Anterior cingulate cortex (tissue), 58 donors: ENCODE measurements at places on chromosomes 3 and 15.

DNA sequence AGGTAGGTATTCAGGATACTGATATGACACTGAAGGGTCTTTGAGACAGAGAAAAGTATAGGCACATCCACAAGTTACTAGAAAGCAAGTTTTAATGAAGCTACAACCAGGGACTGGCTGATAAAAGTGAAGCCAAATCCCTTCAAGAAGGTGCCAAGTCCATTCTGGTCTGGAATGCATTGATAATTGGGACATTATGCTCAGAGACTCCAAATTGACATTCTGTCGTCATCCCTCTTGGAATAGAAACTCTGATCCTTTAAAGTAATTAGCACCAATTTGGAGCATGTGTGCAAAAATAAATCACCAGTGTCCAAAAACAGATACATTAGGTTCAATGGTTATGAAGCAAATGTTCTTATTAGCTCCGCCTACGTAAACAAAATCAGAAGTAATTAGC is 47.3 kb upstream of the BCL6 start:
- DNase-seq = no peak

- DNase-seq = no peak
These were observed 14.9 kb downstream of the PRKCD start for GRCh38 chr3:53175613-53176540.

GRCh38 chr15:95647531-95648277 is 682.8 kb upstream of the NR2F2 start:
- no peak for DNase-seq

GRCh38 chr15:85013785-85014184 is 32.1 kb downstream of the PDE8A start:
- DNase-seq = no peak

GRCh38 chr15:61318301-61318700 is 89.2 kb upstream of the RORA start:
- DNase-seq = no peak

DNA sequence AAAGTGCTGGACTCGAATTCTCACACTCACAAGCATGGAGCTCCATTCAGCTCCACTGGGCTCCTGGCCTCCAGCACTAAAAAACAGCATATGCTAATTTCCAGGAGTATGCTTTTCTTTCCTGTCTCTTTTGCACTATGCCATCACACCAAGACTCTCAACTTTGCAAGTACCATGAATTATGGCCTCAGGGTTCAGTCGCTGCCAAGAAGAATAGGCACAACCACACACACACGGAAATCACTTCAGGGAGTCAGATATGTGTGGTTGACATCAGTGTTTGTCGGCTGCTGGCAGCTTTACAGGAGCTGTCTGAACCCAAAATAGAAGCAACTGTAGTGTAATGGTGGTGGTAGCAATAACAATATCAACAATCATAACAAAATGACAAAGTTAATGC is 305.0 kb upstream of the SLCO3A1 start:
- DNase-seq = no peak

DNA sequence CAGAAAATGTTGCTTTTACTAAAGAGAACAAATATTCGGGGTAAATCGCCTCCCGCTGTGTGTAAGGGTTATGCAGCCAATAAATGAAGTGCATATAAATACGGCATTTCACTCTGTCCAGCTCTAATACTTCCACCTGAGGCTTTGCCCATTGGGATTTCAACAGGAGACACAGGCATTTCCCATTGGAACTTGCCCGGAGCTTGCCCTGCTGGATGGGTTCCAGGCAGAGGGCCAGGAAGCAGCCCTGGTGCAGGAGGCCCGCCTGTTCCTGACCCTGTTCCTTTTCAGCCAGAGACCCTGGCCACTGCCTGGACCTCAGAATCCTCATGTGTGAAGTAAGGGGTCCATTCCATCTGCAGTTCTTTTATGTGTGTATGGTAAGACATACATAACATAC is 17.4 kb upstream of the CEMIP start:
- DNase-seq = no peak

- DNase-seq = no peak
These were observed 40.6 kb upstream of the KCNH8 start for GRCh38 chr3:19107719-19108118.

- no peak for DNase-seq
These were observed 997.2 kb downstream of the DIPK2A start for GRCh38 chr3:144968750-144969350.

GRCh38 chr3:9536212-9536611 is 17.4 kb downstream of the LHFPL4 start:
- DNase-seq = no peak
